ENCODE measurements at places on chromosomes 12 and 14.

DNA sequence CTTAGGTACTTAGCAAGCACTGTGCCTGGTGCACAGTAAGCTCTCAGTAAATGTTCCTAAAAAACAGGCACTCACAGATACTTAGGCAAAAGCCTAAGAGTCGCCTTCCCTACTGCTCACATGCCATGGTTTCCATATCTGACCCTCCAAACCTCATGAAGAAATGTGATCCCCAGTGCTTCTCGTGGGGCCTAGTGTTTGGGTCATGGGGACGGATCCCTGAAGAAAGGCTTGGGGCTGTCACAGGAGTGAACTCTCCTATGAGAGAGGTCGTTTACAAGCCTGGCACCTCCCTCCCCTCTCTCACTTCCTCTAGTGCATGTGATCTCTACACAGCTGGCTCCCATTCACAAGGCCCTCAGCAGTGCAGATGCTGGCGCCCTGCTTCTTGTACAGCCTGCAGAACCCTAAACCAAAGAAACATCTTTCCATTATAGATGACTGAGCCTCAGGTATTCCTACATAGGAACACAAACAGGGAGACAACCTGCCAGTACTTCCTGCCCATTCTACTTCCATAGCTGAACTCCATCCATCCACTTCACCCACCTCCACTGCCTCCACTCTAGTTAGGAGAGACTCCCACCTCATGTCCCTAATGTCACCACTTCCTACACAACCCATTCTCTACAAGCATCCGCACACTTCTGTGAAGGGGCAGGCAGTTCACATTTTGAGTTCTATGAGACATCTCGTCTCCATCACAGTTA is 2.9 kb downstream of the SLC15A4 start:
- peak; percentile 34 for DNase-seq

- DNase-seq = no peak
These were observed 359.9 kb downstream of the TRHDE start for GRCh38 chr12:72631926-72632685.

GRCh38 chr12:64180951-64181350 is 41.1 kb downstream of the KICS2 start:
- no peak for DNase-seq

- no peak for DNase-seq
These were observed 8.6 kb upstream of the DENR start for GRCh38 chr12:122743895-122744525.

DNA sequence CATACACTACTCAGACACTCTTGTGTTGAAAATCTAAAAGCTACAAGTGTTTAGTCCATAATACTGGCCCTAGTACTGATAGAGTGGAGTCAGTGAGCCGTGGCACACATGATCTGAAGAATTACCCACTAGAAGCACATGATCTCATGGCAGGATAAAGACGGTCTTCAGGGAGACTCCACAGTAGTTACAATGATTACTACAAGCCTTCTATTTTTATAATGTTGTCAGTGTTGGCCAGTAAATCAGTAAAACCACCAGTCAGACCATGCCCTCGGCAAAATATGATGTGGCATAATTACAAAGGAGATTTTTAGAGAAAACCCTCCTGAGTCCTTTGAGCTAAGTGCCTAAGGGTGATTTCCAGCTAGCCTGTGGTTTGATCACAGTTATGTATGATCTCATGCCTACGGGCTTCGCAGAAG is 114.9 kb downstream of the PDZRN4 start:
- DNase-seq = no peak

DNA sequence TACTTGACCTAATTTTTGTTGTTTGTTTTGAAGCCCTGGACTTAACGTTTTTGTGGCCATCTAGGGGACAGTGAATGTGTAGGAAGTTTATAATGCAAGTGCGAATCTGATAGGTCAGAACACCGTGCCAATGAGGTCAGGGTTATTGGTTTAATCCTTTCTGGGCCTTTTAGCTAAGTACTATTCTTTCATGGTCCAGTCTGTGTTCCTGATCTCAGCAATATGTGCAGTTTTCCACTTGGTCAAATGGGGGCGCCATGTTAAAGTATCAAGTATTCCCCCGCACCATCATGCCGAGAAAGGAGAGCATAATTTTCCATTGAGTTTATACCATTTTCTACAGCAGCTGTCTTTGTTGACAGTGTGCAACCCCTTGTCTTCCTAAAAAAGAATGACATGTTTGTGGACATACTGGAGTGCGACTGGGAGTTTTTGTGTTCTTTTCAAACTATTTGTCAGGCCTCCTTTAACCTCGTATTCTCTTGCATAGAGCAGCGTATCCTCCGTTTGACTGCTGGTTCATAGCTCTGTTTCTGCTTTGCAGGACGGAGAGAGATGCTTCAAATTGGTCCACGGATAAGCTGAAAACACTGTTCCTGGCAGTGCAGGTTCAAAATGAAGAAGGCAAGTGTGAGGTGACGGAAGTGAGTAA is 1.3 kb downstream of the AHSA1 start:
- peak; percentile 82 for DNase-seq

GRCh38 chr12:42696406-42697149 is 107.0 kb upstream of the PRICKLE1 start:
- no peak for DNase-seq

- no peak for DNase-seq
These were observed 50.4 kb downstream of the NINJ2 start for GRCh38 chr12:612886-613285.

- no peak for DNase-seq
These were observed 31.1 kb upstream of the NUBPL start for GRCh38 chr14:31530136-31530535.

DNA sequence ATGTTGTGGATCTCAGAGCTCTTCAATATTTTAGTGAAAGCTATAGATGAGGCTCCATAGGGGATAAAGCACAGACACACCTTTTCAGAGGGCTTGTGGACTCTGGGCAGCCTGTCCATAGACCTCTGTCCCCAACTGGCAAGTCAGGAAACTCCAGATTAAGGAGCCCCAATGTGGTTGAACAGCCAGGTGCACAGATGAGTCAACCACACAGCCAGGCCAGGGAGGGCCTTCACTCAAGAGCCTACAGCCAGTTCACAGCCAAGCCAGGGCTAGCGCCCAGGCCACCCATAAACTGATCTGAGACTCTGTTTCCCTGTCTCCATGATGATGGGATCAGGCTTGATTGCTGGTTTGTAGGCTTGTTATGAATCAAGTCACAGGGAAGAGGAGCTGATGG is 1.0 kb upstream of the BDKRB2 start:
- no peak for DNase-seq

GRCh38 chr14:74875941-74876913 is at the start of gene PROX2:
Gene PROX2, minus strand, starts transcription at chr14:74876145. Its CDS starts 12,311 bp downstream, at chr14:74863834.
- DNase-seq = no peak

DNA sequence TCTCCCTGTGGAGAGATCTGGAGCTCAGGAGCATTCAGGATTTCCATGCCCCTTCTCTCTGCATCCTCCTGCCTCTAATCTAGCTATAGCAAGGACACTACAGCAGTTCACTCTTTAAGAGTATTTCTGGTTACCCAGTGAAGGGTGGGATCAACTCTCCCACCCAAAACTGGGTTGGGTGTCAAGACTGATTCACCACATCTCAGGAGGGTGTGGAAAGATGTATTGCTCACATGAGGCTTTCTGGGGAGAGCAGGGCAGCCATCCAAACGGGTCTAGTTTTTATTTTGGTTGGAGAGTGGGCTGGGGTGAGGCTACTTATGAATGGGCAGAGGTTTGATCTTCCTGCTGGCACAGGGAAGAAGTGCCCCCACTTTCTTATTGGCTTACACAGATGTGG is 18.6 kb downstream of the C12orf75 start:
- no peak for DNase-seq

DNA sequence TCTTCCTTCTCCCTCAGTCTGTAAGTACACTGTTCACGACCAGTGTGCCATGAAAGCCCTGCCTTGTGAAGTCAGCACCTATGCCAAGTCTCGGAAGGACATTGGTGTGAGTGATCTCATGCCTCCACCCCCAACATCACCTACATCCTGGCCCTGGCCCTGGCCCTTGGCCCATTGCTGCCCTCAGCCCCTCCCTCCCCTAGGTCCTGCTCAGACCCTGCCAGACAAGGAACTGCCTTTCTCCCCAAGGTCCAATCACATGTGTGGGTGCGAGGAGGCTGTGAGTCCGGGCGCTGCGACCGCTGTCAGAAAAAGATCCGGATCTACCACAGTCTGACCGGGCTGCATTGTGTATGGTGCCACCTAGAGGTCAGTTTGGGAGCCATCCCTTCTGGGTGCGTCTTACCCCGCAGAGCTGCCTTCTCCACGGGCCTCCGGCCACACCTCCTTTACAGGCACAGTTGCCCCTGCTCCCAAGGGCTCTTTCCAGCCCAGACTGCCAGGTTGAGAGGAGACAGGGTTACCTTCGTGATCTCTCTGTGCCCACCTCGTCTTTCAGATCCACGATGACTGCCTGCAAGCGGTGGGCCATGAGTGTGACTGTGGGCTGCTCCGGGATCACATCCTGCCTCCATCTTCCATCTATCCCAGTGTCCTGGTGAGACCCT is 9.2 kb downstream of the DGKA start:
- peak; percentile 88 for DNase-seq

GRCh38 chr14:68630081-68630571 is 162.7 kb downstream of the ZFP36L1 start:
- no peak for DNase-seq

DNA sequence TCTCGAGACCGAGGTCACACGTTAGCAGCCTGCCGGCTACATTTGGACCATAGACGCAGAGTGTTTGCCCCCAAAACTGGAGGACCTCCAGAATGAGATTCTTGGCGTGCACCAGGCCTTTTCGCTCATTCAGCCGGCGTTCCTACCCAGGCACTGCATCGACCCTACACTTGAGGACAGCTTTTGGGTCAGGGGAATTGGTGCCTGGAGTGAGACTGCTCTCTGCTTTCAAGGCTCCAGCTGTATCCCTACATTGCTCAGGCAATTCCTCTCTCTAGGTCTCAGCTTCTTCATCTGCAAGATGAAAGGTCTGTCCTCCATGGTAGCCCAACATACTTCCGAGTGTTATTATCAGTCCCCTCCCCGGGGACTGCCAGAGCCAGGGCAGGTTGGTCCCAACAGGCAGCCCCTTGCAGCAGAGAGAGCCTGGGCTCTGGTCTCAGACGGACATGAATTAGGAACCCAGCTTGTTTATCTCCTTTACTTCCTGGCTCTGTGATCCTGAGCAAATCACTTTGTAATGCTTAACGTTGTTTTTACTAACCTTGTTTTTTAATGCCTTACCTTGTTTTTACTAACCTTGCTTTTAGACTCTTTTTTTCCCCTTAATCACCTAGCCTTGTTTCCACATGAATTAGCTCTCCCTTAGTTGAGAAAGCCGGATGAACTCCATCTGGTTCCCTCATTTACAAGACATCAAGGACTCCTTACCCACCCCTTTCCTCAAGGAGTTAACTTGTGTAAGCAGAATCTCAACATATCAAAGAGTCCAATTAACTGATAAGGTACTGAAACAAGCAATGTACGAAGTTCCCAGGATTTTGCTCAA is 892 bp downstream of the TCHP start:
- no peak for DNase-seq

DNA sequence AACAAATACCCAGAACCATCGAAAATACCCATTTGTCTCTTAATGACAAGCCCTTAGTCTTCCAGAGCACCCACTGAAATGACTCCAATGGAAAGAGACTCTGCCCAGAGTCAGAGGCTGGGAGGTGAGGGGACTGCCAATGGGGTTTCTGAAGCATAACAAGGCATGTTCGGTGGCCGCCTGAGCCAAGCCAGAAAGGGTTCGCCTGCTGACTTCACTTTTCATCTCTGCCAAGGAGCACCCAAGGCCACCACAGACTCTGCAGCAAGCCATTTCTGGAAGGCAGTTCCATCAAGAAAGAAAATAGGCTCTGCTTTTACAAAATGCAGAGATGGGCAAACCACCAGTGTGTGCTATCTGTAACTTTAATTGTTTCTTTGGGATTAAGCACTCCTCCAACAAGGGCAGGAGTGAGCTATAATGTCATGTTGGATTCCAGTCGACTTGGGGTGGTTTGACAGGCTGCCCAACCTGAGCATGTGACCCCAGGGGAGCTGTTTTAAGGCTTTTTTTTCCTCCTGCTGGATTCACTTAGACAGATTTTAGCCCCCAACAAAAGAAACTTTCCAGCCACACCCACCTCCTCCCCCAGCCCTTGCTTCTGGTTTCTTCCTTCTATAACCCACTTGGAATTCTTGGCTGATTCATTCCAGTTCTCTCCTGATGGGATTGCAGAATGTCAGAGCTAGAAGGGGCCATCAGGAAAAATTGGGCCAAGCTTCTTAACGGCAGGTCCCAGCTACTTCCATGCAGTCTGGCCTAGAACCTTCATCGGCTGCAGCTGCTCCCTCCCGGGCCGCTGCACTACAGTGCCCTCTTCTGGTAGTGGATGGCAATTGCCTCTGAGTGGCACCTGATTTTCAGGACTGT is 24.1 kb downstream of the CKAP4 start:
- peak; percentile 54 for DNase-seq

DNA sequence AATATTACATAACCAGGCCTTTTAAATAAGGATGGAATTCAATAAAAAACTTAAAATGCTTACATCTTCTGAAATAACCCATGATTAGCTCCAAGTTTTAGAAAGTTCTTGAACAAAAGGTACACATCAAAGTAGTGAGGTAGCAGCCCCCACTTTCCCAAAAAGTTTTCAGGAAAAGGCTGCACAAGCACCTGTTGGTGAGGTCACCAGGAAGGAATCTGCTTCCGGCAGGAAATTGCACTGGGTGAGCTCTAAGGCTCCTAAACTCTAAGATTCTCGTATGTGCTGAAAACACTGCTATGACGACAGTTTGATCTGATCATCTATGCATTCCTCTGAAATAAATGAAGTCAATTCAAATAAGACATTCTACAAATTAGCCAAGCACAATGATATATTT is 34.3 kb upstream of the TTC7B start:
- no peak for DNase-seq

- DNase-seq = no peak
These were observed 1.1 kb downstream of the CARMIL3 start for GRCh38 chr14:24052656-24053547.

DNA sequence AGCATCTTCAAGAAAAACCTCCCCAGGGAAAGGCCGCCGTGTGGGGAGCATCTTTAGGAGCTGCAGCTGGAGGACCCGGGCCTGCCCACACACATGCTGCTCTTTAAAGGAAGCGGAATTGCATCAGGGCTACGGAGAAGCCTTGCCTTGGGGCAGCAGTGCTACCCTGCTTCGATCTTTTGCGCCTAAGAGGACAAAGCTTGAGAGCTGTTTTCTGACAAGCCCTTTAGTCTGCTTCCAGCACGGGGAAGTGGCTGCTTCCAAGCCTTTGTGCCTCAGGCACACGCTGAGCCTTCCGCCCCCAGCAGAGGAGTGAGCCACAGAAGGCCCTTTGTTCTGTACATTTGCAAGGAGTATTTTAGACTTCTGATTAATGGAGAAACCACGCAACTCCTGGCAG is 31.5 kb downstream of the COA8 start:
- peak; percentile 82 for DNase-seq

GRCh38 chr14:58072288-58073071 is 79.5 kb downstream of the ARMH4 start:
- peak; percentile 64 for DNase-seq

DNA sequence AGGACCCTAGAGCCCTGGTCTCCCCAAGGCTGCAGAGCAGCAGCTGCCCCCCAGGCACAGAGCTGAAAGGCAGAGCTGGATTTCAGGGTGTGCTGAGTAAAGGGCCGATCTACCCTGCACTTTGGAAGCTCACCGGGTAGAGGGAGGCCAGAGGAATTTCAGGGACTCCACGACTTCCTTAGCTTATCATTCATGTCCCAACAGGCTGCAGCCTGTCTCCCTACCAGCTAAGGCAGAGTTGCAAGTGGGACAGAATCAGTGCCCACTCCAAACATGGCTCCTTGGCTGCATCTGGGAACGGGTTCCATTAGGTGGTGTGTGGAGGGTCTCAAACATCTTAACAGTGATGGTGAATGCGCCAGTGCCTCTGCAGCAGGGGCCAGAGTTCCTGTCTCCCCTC is 27.5 kb downstream of the MMAB start:
- no peak for DNase-seq
